ENCODE measurements at places on chromosomes 4 and X.

DNA sequence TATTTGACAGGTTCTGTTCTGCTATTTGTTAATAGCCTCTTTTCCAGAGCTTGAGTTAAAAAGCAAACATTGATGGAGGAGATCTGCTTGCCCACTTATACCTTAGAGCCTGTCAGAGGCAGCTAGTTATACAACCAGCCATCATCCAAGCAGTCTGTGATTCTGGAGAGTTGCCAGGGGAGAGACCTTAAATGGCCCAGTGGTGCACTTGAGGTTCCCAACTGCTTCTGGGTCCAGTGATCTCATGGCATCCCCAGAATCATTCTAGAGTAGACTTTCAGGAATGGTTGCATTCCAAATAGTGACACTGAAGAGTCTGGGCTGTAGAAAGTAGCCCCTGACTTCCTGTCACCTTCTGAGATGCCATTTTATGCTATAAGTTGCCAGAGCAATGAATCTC, 160.7 kb downstream of the FHIP1A start:
- no peak for DNase-seq

DNA sequence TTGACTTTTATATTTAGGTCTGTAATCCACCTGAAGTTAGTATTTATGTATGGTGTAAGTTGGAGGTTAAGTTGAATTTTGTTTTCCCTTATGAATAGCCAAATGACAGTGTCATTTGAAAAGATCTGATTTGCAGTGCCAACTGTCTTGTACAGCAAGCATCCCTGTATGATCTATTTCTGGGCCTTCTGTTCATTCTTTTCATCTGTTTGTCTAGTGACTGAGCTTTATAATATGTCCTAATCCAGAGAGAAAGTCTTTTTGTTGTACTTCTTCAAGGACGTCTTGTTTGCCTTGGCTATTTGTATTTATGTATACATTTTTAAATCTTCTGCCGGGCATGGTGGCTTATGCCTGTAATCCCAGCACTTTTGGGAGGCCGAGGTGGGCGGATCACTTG, 39.6 kb downstream of the CDKL5 start:
- DNase-seq, result no peak

- DNase-seq, result no peak
Measured at GRCh38 chrX:55714161-55714560, 3.4 kb upstream of the RRAGB start.

DNA sequence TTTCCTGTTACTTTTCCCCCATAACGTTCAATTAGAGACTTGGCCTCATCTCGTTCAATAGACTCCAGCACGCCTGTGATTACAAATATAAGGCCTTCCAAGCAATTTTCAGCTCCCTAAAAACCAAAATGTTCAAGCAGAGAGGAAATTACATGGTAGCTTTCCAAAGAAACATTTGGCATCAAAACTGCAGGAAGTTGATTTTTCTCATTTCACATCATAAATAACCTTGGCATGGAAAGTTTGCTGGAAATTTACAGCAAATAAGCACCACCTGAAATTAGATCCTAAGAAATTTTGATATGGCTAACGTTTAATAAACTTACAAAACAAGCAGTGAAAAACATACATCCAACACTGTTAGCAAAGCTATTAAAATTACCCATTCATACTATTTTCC, 53.3 kb downstream of the RFC1 start:
- no peak for DNase-seq

DNA sequence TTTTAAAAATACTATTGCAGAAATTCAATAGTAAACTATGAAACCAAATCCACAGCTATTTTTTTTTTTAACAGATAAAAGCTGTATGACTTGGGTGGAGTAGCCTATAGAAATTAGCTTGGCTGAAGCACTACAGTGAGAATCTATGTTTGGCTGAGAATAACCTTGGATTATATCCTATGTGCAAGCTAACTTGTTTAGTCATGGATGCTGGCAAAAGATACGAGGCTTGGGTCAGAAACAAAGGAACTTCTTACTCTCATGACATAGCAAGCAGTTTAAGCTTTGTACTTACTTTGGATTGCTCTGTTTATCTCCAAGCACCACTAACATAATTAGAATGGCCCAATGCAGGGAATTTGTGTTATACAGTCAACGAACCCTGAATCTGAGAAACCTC, 119.2 kb upstream of the GRID2 start:
- DNase-seq, result no peak

GRCh38 chrX:11366998-11367595, 73.9 kb downstream of the AMELX start:
- no peak for DNase-seq

- no peak for DNase-seq
Measured at GRCh38 chrX:50152456-50152855, 48.4 kb downstream of the AKAP4 start.

- no peak for DNase-seq
Measured at GRCh38 chrX:119500061-119500800, 32.0 kb downstream of the SLC25A5 start.

DNA sequence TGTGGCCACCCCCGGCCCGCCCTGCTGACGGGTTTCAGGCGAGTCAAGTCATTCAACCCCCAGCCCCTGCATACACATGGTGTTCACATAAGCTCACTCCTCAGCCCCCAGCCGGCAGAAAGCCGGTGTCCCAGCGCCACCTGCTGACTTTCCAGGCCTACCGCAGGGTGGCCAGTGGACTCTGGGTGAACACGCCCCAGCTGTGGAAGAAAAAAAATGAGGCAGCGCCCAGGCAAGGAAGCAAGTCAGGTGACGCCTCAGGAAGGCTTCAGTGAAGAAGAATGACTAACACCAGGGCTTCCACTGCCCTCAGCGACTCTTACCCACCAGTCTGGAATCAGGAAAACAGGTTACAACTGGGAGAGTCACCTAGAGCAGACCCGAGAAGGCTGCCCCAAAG, 15.8 kb downstream of the BCAP31 start:
- peak; percentile 73 for DNase-seq

Measured in endothelial cell (in vitro differentiated cells).